ENCODE measurements at places on chromosomes 2 and 18.

- DNase-seq = no peak
Measured at GRCh38 chr2:119819846-119820245, 60.1 kb downstream of the PTPN4 start.

DNA sequence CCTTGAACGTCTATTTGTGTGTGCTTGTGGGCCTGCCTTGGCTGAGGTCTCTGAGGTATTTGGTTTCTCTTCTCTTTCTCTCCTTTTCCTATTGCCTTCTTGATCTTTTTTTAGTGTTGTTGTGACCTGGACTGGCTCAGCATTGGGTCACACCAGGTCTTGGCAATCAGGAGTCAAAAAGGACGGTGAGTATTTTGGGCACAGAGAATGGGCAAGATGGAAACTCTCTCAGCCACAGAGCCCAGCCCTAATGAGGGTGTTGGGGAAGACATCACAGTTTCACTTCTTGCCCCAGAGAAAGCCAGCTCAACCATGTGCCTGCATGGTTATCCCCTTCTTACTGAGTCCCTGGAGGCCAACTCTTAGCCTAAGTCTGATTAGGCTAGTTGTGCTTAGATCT lies 13.7 kb upstream of the INO80C start:
- no peak for DNase-seq

DNA sequence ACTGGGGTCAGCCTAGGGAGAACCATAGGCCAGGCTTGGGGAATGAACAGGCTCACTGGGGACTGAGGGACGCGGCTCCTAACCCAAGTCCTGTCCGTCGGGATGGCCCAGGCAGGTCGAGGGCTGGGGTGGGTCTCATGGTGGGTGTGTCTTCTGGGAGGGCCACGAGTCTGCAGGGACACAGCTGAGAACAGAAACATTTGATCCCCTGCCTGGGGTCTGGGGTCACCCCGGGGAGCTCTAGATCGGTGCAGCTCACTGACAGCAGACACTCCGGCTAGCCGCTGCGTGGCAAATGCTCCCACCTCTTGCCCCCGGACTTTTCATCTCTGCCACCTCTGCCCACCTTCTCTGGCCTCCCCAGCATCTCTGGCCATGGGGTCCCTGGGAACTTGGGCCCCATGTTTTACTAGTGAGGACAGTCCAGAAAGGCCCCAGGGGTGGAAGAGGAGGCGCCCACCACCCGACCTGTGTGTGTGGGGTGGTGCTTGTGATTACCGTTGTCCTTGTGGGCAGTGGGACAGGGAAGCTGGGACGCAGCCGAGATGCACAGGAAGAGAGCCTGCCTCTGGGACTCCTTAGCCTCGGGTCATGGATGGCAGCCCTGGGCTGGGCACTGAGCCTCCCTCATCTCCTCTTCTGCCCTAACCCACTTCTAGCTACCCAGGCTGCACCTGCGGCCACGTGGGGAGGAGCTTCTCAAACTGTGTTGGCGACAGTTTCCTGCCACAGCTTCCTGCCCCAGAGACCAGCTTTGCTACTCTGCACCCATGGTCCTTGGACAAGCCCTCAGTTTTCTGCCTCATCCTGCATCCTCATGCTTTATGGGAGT lies 4.9 kb downstream of the ZAP70 start:
- DNase-seq = no peak

DNA sequence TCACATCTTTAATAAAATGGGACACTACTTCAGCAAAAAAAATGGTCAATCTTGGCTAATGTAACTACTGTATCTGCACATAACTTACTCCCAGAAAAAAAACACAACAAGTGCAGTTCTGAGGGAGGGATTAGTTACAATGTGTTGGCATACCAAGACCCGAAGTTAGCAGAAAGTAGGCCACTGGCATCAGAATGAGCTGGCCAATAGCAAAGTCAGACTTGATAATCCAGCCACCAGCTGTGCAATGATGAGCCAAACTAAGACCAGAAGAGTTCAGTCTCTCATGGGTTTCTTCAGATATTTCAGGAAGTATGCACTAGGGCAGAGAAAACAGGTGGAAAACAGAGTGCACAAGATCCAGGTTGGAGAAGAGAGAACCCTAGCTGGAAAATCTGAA lies 65.3 kb downstream of the OLA1 start:
- DNase-seq = no peak

GRCh38 chr2:6909431-6910385 lies 7.5 kb upstream of the RNF144A start:
- no peak for DNase-seq

DNA sequence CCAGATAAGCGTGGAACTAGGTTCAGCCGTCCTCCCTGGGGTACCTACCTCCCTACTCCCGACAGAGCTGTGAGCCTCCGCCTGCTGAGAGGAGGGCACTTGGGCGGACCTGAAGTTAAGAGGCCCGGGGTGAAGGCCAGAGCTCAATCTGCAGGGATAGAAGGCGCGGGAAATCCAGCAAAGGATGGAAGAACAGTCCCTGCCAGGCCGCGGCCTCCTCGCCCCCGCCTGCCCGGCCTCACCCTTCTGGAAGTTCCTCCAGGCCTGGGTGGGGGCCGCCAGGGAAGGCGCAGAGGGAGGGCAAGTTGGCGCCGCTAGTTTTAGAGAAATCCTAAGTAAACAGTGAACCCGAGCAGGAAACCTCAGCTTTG lies 13.0 kb downstream of the EN1 start:
- no peak for DNase-seq

GRCh38 chr2:150693556-150693955 lies 206.1 kb upstream of the RND3 start:
- DNase-seq = no peak

DNA sequence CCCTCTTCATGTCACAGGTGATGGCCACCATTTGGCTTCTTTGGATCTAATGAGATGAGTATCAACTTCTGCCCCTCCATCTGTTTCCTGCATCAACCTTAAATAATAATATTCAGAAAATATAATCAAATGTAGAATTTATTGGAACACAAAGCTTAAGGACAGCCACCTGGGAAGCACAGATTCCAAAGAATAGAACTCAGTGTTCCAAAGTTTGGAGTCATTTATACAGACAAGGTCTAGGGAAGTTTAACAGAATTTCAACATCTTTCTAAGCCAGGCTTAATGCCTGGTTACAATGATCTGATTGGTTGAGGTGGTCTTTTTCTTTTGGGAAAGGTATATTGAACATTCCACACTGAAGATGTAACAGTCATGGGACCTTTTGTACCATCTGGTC lies 218.0 kb upstream of the PIEZO2 start:
- no peak for DNase-seq

DNA sequence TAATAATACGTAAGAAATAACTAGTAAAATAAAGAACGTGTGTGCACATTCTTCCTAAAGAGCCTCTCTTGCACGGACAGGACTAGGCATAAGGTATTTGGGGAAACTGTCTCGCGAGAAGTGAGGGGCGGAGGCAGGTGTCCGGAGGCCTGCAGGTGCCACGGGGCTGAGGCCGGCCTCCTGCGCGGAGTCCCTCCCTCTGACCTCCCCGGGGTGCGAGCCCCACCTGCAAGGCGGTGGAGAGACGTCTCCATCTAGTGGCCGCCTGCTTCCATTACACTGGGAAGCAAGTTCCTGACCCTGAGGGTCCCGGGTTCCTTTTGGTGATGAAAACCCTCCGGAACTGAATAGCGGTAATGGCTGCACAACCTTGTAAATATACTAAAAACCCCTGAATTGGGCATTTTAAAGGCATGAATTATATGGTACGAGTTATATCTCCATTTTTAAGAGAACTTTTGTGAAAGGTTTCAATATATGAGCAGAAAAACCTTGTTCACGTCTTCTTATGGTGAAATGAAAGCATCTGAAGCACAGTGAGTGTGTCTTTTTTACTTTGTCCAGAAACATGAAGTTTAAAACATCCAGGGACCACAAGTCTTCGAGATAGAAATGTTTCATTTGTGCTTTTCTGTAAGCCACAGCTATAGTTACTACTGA lies 35.5 kb upstream of the CTDP1 start:
- peak; percentile 15 for DNase-seq

GRCh38 chr2:225083276-225083675 lies 41.0 kb upstream of the DOCK10 start:
- DNase-seq = no peak

Data from HFF-Myc (cell line).